HEK293T (cell line): ENCODE measurements at places on chromosomes 6 and 20.

- DNase-seq = no peak
These were observed 54.3 kb upstream of the PRND start for GRCh38 chr20:4667371-4667773.

- no peak for DNase-seq
These were observed 51.5 kb downstream of the RPS12 start for GRCh38 chr6:132865829-132866228.

GRCh38 chr6:128686084-128686483 lies 165.7 kb upstream of the PTPRK start:
- DNase-seq = no peak

- peak; percentile 55 for DNase-seq
These were observed 2.8 kb downstream of the CCN5 start for GRCh38 chr20:44717986-44718385.

- no peak for DNase-seq
These were observed 2.9 kb upstream of the BPIFB1 start for GRCh38 chr20:33280000-33280680.

GRCh38 chr6:162580619-162581018 lies 146.9 kb downstream of the PRKN start:
- no peak for DNase-seq

DNA sequence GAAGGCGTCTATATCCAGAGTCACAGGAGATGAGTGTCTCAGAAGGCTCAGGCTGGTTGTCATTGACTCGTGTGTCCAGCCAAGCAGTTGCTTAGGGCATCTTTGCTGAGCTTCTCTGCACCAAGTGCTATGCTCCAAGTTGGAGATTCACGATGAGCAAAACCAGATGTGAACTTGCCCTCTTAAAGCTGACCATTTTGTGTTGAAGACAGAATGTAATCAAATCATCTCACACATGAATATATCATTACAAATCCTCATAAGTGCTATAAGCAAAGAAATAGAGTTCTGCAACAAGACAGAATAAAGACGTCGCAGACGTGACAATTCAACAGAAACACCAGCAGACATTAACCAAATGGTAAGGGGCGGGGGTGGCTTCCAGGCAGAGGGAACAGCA lies 103.9 kb downstream of the ALDH8A1 start:
- DNase-seq = no peak

DNA sequence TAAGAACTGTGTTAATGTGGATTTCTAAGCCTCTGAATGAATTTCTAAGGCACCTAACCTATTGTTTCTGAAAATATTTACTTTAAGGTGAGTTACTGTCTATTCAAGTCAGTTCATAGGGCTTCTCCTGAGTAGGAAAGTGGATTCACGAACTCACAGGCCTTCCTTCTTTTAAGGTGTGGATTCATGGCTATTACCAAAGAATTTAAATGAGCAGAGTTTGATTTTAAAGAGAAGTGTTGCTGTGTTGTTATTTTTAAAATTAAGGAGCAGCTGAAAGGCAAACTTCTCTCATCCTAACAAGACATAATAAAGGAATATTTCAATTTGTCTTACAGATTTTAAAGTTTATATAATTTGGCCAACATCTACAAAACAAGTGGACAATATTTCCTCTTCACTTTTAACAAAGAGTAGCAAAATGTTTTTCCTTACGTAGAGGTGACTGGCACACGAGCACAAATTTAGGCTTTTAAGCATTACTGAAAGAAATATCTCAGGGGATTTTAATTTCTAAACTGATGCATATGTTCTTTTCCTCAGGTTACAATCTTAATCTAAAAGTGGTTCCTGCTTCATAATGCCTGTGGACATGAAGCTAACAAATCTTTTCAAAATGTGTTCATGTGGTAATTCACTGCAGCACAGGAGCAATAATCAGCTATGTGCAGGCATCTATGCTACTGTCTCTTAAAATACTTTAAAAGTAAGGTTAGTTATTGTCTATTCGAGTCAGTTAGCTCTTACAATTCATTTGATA lies 602 bp upstream of the TSPYL4 start:
- no peak for DNase-seq

GRCh38 chr20:58696411-58696961 lies 3.9 kb downstream of the NPEPL1 start:
- DNase-seq = no peak

DNA sequence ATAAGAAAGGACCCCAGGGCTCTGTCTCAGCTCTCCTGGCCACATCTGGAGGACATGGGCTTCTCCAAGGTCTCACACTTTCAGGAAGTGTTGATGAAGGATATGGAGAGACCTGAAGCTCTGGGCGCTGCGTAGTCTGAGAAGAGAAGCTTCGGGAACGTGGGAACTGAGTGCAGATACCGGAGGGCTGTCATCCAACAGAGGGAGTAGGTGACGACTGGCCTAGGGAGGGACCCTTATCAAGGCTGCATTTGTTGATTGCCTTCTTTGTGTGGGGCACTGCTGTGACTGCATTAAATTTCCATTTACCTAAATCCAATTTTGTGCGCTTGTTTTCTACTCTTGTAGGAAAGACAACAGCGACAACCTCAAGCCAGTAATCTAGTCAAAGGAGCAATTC lies 63.4 kb downstream of the PLG start:
- no peak for DNase-seq

- DNase-seq = no peak
These were observed 7.4 kb upstream of the C20orf144 start for GRCh38 chr20:33654680-33655161.

GRCh38 chr6:85464722-85465150 lies 14.9 kb downstream of the NT5E start:
- DNase-seq = no peak

- DNase-seq = peak; percentile 47
These were observed 1.3 kb downstream of the RNF24 start for GRCh38 chr20:4014031-4014474.

DNA sequence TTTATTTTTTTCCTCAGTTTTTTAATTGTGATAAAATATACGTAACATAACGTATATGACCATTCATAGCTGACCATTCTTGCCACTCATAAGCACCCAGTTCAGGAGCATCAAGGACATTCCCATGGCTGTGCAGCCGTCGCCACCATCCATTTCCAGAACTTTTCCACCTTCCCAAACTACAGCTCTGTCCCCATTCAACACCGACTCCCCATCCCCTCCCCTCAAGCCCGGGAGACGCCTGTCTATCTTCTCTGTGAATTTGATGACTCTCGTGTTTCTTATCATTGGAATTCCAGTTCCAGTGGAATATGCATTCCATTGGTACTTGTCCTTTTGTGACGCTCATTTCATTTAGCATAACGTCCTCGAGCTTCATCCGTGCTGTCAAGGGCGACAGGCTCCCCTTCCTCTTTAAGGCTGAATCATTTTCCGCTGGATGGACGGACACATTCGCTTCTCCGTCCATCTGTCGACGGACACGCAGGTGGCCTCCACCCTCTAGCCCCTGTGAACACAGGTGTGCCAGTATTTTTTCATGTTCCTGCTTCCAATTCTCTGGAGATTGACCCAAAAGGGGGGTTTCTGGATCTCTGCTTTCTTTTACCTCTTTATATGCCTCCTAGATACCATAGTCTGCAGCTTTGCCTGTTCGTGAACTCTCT lies 88.1 kb downstream of the YTHDF1 start:
- DNase-seq = no peak

DNA sequence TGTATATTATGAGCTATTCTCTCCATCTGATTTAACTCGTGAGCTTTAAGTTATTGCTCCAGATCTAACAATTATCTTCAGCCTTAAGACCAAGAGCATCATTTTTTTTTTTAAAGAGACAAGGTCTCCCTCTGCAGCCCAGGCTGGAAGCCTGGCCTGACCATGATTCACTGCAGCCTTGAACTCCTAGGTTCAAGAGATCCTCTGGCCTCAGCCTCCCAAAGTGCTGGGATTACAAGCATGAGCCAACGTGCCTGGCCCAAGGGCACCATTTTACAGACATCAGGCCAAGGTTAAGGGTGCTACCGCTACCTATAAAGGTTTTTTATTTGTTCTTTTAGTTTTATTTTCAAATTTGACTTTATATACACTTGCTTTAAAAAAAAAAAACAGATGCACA lies 2.3 kb downstream of the SUPT3H start:
- DNase-seq = no peak

- DNase-seq = no peak
These were observed 1.9 kb downstream of the ZFAND3 start for GRCh38 chr6:37821446-37821845.

DNA sequence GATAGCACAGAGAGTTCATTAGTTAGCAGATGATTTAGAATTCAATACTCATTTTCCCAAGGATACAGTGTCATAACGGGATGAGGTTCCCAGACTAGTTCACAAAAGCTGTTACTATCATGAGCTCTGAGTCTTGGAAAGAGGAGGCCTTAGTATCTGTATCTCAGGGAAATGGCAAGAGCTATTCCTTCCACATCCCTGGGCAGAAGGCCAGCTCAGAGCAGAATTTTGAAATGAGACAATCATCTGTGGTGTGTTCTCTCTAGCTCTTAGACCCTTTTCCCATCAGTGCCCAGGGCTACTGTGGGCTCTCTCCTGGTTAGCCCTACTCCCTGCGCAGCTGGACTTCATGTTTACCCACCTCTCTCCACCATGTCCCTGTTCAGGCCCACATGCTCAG lies 64.5 kb downstream of the JAG1 start:
- no peak for DNase-seq

GRCh38 chr6:108156938-108157233 lies 8.9 kb upstream of the NR2E1 start:
- DNase-seq = no peak
